ENCODE measurements at places on chromosomes 7 and 10.

DNA sequence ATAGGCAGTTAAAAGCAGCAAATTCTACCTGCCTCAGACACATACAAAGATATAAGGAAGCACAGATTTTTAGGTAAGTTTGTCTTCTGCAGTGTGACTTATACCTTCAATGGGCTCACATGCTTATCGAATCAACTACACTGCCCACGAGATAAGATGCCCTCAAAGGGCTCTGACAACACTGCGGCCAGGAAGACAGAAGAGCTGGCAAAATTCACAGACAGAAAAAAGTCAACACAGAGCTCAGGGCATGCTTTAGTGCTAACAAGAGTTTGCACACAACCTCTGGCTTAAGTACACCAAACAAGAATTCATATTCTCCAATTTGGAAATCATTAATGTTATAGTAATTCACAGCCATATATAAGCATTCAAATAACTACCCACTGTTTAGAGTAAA, 62.3 kb downstream of the LARP4B start:
- DNase-seq: no peak

- no peak for DNase-seq
Observed at GRCh38 chr10:77458986-77459590, 178.5 kb downstream of the KCNMA1 start.

GRCh38 chr7:1924258-1924817, 254.3 kb downstream of the ELFN1 start:
- DNase-seq: no peak

DNA sequence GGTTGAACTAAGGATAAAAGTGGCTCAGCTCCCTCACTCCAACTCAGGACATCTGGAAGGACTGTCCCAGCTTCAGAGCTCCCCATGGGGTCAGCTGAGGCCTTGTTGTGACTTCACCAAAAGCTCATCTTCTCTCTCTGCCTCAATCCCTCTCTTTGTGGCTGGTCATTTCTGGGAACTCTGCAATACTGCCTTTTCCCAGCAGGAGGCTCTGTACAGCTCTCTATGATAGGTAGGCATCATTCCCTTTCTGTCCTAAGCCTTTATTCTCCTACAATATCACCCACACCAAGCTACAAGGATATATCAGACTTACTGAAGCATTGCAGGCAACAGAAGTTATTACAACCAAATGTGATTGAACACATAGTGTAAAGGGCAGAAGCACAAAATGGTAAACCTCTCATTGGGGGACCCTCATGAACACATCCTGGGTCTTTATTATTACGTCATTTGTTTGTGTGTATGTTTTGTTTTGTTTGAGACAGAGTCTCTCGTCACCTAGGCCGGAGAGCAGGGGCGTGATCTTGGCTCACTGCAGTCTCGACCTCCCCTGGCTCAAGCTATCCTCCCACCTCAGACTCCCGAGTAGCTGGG, 36.7 kb upstream of the PRPS1L1 start:
- no peak for DNase-seq

GRCh38 chr10:81575036-81575435, 300.0 kb upstream of the NRG3 start:
- DNase-seq: no peak

DNA sequence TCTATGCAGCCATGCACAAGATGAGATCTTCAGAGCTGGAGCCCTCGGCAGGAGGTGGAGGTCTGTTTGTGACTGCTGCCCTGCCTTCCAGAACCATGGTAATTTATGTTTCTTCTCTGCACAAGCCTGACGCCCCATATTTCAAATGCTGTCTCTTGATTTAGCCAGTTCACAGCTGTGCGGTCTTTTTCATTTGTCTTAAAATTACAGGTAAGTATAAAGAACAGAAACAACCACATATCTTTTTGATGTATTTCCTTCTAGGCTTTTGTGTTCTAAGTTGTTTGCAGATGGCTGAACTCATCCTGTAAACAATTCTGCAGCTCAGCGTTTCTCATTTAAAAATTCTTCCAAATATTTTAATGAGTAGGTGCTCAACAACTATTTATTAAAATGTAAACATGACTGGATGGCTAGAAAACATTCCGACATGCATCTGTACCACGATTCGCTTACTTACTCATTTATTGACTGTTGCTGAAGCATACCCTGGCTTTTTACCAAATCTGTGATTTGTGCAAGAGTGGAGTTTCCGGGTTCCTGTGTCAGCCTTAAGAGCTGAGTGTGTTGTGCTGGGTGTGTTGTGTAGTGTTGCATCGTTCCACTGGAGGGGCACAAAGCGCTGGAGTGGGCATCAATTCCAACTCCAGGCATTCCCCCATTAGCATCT, 58.9 kb downstream of the PIP4K2A start:
- no peak for DNase-seq

DNA sequence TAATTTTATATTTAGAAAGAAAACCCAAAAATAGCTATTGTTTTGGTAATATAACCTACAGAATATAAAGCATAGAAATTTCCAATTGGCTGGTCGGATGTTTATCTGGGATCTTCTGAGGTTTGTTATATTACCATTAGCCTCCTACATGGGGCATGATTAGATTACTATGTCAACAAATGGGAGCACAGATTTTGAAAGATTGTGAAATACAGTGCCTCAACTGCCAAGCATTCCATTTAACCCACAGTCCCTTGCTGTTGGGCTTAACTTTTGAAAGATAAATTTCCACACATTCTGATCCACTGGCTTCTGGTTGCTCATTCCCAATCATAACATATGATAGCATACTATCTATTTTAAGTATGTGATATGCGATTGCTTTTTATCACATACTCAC, 455.4 kb upstream of the C7orf33 start:
- no peak for DNase-seq

GRCh38 chr7:104299323-104299722, 29.1 kb upstream of the LHFPL3 start:
- DNase-seq: no peak

DNA sequence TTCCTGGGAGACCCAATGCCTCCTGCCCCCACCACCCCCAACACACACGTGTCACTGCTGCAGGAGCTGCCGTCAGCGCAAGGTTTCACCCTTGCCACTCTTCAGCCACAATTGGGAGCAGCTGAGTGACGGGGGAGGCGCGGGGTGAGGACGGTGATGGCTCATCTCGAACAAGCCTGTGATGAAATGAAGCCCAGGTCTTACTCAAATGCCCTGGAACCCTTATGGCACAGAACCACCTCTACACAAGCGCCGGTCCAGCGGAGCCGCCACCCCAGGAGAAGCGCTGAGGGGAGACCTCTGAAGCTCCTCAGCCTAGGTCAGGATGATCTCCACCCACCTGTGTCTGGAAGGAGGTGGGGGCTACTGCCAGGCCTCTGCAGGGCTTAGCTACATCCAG, 25.7 kb downstream of the PDIA4 start:
- no peak for DNase-seq

DNA sequence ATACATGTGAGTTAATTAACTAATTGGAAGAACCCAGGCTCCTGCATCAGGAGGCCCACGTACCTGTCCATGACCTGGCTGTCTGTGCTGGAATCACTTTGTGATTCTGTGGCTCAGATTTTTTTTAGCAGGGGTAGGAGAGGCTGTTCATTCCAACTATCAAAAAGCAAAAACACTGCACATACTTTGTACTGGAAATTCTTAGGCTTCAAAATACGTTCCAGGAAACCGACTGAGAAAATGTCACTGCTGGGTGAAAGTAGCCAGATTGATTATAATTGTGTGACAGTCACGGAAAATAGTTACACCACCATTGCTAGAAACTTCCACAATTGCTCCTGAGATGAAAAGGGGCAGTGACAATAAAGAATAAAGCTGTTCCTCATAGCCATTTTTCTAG, 91.0 kb downstream of the SLC16A9 start:
- DNase-seq: no peak

DNA sequence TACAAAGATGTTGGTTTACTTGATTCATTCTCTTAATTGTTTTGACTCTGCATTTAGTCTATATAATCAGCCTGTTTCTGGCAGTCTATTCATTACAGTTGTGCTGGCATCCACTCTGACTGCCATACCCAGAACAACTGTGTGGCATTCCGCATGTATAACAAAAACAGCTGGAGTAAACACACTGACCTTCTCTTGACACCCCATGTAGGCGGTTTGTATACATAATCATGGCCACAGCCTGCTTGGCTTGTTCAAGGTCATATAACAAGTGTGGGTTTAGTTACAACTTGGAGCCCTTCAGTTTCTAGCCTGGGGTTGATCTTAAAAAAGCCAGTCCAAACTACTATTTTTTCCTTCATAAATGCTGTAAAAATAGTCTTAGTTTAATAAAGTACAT, 70.9 kb downstream of the MBL2 start:
- DNase-seq: no peak

DNA sequence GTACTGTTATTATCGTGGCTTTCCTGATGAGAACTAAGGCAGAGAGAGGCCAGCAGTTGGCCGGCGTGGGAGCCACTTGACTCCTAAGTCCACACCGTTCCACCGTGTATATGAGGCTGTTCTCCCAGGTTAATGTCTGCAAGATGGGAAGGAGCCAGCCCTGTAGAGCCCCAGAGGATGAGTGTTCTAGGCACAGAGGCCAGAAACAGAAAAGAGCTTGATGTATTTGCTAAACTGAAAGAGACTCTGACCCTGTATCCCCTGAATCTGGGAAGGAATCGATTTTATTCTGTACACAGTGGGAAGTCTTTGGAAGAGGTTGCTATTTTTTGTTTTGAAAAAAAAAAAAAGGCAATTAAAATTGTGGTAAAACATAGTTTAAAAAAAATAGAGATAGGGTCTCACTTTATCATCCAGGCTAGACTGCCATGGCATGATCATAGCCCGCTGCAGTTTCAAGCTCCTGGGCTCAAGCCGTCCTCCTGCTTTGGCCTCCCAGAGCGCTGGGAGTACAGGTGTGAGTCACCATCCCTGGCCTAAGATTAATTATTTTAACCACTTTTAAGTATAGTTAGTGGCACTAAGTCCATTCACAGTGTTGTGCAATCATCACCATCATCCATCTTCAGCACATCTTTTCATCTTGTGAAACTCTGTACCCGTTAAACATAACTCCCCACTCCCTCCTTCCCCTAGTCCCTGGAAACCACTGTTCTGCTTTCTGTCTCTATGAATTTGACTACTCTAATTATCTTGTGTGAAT, 348.8 kb downstream of the SDK1 start:
- no peak for DNase-seq

- DNase-seq: no peak
Observed at GRCh38 chr7:45920502-45921380, at the start of gene IGFBP3. Gene IGFBP3, minus strand, starts transcription at chr7:45921272. Its CDS starts 132 bp downstream, at chr7:45921140.

- DNase-seq: no peak
Observed at GRCh38 chr7:117424090-117424829, 3.0 kb downstream of the ASZ1 start.

DNA sequence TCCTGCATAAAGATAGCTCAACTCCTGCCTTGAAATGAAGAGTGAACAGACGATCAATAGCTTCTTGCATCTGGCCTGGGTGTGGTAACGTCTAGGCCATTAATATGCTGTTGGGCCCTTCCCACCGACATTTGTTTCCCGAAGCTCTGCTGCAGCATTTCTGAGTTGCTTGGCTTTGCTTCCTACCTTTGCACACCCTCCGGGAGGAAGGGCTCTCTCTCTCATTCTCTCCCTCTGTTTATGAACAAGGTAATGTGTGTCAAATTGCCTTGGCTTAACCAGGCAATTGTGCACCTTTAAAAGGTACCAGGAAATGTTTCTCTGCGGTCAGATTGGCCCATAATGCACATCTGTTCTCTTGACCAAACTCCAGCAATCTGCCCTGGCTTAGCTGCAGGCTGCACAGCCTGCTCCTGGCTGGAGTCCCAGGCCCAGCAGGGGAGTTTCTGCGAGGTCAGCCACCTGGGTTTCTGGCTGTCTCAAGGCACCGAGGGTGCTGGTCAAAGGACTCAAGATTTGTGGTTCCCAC, 223.7 kb downstream of the SNX10 start:
- DNase-seq: no peak

- no peak for DNase-seq
Observed at GRCh38 chr7:50562136-50562535, 3.1 kb downstream of the DDC start.
